HCT116 (cell line): ENCODE measurements at places on chromosomes 6 and 20. TPM values are rescaled to one million over a fixed set of nuclear protein-coding genes. Genes with fewer than 3 reads are reported as not detected.

- no peaks in the 10 kb centered on the region for H3K27me3 ChIP-seq
- H3K4me3 ChIP-seq, result no peak overlapping the region
- H3K4me1 ChIP-seq, result no peaks in the 10 kb centered on the region
Measured at GRCh38 chr6:163165155-163165910, 249.2 kb upstream of the QKI start.

- no peaks in the 10 kb centered on the region for H3K4me1 ChIP-seq
- H3K4me3 ChIP-seq, result no peak overlapping the region
- H3K27me3 ChIP-seq, result no peaks in the 10 kb centered on the region
- no peak for DNase-seq
- H3K27ac ChIP-seq, result no peak overlapping the region
Measured at GRCh38 chr6:167089243-167090142, 33.4 kb upstream of the CCR6 start.

Gene TMEM217
- total RNA-seq, result 0.98 TPM

DNA sequence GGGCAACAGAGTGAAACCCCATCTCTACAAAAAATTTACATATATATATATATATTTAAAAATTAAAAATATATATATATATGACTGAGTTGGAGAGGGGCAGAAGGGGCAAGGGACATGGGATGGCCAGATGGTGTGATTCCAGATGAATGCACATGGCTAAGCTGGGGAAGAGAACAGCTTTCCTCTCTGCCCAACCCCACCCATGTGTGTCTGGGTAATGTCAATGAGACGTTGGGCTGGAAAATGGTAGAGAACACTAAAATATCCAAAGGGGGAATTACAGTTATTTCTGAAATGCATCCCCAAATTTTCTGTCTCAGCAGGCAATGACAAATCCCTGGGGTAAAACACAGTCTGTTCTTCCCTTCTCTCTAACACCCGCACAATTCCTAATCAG lies 31.2 kb upstream of the CCND3 start:
- no peak overlapping the region for H3K4me3 ChIP-seq
- H3K36me3 ChIP-seq, result no peaks in the 10 kb centered on the region

DNA sequence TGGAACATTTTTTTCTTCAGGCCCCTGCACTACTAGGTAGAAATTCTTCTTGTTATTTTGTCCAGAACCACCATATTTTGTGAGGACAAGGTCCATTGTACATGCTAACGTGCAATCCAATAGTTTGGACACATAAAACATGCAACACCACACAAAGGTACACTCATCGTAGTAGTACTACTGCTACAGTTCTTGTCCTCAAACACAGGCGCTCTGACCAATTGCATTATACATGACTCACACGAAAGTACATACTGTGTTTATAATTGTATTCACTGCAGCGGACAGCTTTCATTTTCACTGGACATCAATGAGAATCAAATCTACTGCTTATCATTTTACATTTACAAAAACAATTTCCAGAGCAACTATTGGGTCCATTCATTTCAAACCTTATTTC lies 15.3 kb upstream of the SMLR1 start:
- no peaks in the 10 kb centered on the region for H3K36me3 ChIP-seq
- no peaks in the 10 kb centered on the region for H3K27me3 ChIP-seq
- H3K4me1 ChIP-seq, result no peaks in the 10 kb centered on the region
- DNase-seq, result no peak

- no peak overlapping the region for H3K27ac ChIP-seq
- H3K27me3 ChIP-seq, result peaks cover 13% of the 10 kb centered on the region
- no peak for DNase-seq
Measured at GRCh38 chr20:23080521-23080920, 5.6 kb downstream of the CD93 start.

DNA sequence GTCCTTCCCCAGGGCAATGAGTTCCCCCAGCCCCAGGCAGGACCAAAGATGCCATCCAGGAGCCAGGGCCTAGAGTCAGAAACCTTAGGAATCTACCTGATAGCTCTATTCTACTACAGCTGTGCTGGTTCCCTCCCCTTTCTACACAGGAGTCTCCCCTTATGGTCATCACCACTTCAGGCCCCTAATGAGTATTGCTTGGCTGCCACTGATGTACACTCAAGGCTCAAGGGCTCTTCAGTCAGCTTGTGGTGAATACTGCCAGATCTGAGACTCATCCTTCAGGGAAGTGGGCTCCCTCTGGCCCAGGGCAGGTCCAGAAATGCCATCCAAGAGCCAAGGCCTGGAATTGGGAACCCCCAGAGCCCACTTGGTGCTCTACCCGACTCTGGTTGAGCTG lies 248.6 kb downstream of the ALDH8A1 start:
- H3K4me3 ChIP-seq, result no peak overlapping the region
- H3K4me1 ChIP-seq, result no peaks in the 10 kb centered on the region
- no peaks in the 10 kb centered on the region for H3K27me3 ChIP-seq
- DNase-seq, result no peak
- no peak overlapping the region for H3K27ac ChIP-seq
- H3K36me3 ChIP-seq, result no peaks in the 10 kb centered on the region

Gene LAMA2
- total RNA-seq, result 8.2 TPM

GRCh38 chr6:122161136-122161535 lies 238.3 kb upstream of the HSF2 start:
- no peak for DNase-seq
- H3K27me3 ChIP-seq, result no peaks in the 10 kb centered on the region
- H3K36me3 ChIP-seq, result no peaks in the 10 kb centered on the region
- H3K4me3 ChIP-seq, result no peak overlapping the region

GRCh38 chr6:14873101-14873500 lies 372.8 kb upstream of the JARID2 start:
- H3K4me1 ChIP-seq, result no peaks in the 10 kb centered on the region
- no peak for DNase-seq
- H3K4me3 ChIP-seq, result no peak overlapping the region
- no peaks in the 10 kb centered on the region for H3K36me3 ChIP-seq
- H3K27me3 ChIP-seq, result no peaks in the 10 kb centered on the region

GRCh38 chr6:47093169-47093568 lies 51.0 kb upstream of the ADGRF1 start:
- no peaks in the 10 kb centered on the region for H3K36me3 ChIP-seq
- no peaks in the 10 kb centered on the region for H3K27me3 ChIP-seq
- DNase-seq, result no peak
- peaks cover 12% of the 10 kb centered on the region for H3K4me1 ChIP-seq

Gene ANKRD6
- total RNA-seq, result 9.9 TPM

DNA sequence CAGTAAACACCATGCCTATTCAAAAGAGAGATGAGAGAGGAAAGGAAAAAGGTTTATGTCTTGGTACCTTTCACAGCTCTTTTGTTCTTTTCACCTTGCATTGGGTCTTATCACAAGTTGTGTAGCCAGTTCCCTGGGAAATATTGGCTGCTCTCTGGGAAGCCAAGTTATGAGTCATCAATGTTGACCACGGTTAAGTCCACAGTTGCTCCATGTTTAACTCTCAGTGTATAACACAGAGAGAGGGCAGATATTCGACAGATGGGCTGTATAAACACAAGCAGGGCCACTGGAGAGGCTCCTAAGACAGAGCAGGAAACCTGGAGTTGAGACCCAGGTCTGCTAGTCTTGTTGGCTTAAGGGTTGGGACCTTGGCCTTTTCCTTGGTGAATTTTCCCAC lies 718.6 kb downstream of the QKI start:
- H3K36me3 ChIP-seq, result no peaks in the 10 kb centered on the region
- DNase-seq, result peak; percentile 0
- H3K4me1 ChIP-seq, result no peaks in the 10 kb centered on the region
- no peak overlapping the region for H3K4me3 ChIP-seq
- no peak overlapping the region for H3K27ac ChIP-seq

Gene KAT14
- 11.4 TPM for total RNA-seq
